Activated T-helper 2 cell treated with anti-CD3 and anti-CD28 coated beads, Interferon-gamma antibody, Interleukin-2, Interleukin-4, amounts not matched to agents 10 μg/mL and 5 μg/mL and 100 μg/mL, durations not matched to agents 14 hours and 24 hours and 36 hours (primary cell): ENCODE measurements at places on chromosomes 7 and 10.

GRCh38 chr10:128337860-128338378 is 211.7 kb upstream of the MKI67 start:
- no peak for DNase-seq

- DNase-seq: no peak
These were observed 143.9 kb downstream of the PFKFB3 start for GRCh38 chr10:6346631-6347030.

DNA sequence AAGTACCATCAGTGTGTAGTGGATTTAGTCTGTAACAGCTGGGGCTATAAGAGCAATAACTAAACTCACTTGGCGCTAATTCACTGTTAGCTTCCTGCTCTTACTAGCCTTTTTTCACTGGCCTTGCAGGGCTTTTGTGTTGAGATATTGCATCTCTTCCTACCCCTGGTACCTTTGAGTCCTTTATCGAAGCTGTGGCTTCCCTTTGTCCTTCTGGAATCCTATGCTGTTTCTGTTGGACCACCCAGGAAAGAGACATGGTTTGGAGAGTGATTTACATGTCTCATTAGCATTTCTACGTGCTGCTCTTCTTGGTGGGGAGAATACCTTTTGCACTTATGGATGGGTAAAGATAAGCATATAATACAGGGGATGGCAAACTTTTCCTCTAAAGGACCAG is 103.8 kb downstream of the MLLT10 start:
- DNase-seq: no peak

DNA sequence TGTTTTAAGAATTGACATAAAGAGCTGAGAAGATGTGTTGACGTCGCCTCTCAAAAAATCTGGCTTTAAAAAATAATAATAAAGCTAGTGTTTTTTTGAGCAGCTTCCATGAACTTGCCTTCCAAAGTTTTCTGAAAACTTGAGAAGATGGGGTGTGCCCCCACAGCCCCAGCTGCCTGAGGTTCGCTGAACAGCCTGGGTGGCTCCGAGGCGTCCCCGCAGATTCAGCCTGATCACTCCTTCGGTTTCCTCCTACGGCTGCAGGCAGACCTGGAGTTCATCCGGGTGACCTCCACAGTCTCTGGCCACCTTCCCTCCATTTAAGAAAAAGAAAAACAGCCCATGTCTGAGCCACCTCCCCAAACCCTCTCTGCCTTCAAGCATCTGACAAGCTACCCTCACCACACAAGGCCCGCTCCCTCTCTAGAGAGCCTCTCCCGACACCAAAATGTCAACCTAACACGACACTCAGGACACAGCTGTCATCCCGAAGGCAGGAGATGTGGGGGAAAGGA is 177.8 kb downstream of the PTPRN2 start:
- DNase-seq: no peak

DNA sequence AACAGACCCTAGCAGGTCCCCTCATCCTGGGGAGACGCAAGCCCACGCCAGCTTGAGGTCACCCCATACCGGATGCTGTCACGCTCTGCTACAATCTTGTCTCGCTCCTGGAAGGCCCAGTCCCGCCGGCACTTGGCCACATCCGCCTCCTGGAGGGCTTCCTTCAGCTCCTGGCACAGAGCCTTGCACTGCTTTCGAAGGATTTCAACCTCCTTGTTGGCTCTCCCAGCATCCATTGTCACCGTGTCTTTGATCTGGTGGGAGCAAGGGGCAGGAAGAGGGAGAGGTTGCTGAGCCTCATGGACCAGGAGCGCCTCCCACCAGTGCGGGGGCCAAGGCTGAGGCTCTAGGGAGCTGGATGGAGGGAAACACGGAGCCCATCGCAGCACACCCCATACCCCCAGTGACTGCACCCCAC is 90.9 kb downstream of the DLG5 start:
- DNase-seq: no peak

GRCh38 chr10:84156768-84157167 is 16.8 kb upstream of the GPR15LG start:
- DNase-seq: no peak

DNA sequence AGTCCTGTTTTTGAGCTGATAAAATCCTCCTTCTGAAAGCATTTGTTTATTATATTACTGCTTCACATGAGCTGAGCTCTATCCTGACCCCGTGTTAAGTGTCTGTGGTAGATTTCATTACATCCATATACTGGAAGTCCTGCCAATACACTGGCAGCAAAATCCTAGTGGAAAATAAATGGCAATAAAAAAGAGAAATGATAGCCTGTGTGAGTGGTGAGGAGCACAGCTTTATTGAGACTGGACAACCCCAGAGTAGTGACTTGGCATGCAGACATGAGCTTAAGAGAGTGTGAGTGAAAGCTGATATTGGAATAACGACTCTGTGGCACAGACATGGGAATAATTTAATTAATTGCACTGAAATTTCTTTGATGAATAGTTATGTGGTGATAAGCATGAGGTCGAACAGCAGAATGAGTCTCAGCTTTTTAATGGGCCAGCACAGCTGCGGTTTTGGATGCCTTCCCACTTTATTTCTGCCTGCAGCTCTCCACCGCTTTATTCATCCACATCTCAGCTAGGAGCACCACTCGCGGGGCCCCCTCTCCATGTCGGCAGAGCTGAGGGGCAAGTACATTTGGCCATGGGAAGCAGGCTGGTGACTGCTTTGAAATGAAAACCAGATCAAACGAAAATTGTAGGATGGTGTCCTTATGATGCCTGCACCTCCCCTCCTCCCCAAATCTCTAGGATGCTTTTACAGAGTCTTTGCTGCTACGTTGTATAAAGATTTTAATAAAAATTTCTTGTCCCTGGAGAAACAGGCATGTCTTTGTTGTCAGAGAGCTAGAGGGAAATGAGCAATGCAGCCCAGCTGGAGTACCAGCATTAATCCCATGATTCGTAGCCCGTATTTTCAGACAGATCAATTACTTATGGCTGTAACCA is 494.3 kb downstream of the AUTS2 start:
- DNase-seq: no peak

GRCh38 chr7:10939237-10939910 is 34.3 kb upstream of the PHF14 start:
- no peak for DNase-seq

DNA sequence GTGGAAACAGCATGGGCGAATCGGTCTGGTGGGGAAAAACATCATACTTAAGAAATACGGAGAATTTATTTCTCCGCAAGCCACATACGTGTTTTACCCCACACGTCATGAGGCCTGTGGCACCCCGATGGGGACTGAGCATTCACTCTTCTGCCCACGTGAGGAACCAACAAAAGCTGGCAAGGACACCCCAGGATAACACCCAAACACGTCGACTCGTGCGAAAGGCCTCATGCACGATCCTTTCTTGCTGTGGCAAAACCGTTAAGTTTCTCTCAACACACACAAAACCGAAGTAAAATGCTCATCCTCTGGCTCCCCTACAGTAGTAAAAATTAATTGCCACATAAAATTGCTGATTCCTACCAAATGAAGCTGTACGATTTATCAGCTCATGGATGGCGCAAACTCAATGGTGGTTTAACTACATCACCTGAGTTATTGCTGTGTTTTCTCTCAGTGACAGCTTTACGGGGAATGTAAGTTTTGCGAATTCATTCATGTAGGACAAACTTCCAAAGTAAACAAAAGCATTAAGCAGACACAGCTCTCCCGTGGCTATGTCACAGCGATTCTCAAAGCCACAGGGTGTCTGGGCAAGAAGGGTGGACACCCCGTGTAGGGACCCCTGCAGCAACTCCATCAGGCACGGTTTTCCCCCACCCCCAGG is 97.0 kb downstream of the CTBP2 start:
- DNase-seq: no peak

DNA sequence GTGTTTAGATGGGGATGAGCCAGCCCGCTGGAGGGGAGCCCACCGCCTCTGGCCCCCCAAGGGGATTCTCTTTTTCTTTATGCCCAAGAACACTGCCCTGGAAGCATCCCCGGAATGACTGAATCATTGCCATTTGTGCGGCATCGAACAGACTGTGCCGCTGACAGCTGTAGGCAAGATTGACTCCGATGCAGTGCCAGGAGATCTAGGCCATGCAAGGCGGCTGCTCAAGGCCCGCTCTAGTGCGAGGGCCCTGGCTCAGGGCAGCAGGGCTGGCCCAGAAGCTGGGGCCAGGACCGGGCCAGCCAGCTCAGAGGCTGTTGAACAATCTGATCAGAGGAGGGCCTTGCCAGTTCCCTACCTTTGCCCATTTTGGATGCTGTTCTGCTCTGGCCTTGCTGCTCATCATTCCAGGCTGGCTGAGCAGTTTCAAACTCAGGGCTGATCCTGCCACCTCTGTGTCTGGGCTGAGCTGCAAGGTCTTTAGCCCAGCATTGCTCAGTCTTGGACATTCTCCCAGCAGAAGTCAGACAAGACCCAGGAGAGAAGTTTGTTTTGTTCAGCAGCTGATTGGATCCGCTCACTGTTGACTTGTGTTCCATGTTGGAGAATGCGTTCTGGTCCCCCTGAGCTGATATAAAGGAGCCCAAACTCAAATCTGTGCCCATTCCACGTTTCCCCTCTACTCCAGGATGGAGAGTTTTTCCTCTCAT is 485.3 kb upstream of the GALNT17 start:
- DNase-seq: no peak

DNA sequence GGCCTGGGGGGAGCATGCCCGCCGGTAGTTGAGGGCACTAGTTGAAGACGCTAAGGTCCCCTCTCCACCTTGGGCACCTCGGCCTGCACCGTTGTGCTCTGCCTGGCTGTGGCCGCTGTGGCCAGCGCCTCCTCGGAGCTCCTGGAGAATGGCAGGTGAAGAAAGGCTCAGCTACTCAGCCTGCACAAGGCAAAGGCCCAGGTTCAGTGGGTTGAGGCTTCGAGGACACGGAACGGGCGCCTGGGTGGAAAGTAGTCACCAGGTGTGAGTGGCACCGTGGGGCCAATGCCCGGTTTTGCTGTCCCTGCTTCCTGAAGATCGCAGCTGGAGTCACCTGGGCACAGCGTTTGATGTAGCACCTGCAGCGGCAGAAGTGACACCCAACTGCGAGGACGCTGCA is 12.4 kb upstream of the ZNF716 start:
- no peak for DNase-seq

DNA sequence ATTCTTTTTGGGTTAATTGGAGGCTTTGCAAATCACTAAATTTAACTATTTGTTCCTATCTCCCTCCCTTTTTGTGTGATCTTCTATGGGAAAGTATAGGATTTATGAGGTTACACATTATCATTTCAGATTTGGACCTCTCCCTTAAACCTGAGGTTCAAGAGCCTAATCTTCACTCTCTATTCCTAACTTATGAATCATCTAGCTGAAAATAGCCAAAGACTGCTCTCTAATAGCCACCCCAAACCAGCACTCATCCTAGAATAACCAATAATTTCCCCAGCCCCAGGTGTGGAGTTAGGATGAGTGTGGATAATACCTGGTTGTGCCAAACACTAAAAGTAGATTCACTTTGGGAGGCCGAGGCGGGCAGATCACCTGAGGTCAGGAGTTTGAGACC is 499.2 kb downstream of the GFRA1 start:
- no peak for DNase-seq

- no peak for DNase-seq
These were observed 233.9 kb downstream of the WDR37 start for GRCh38 chr10:1290071-1290471.
